ENCODE measurements at places on chromosomes 7 and 10. TPM values are rescaled to one million over a fixed set of nuclear protein-coding genes. Genes with fewer than 3 reads are reported as not detected.
A peak's percentile ranks its signal among the peaks of the same experiment; 100 is the strongest.

GRCh38 chr10:85679061-85679460 is 687.5 kb downstream of the GRID1 start:
- DNase-seq = no peak
- H3K27me3 ChIP-seq = peaks cover 9% of the 10 kb centered on the region
- no peaks in the 10 kb centered on the region for H3K4me1 ChIP-seq
- H3K4me3 ChIP-seq = no peak overlapping the region
- no peaks in the 10 kb centered on the region for H3K36me3 ChIP-seq

- H3K4me3 ChIP-seq = no peak overlapping the region
- H3K36me3 ChIP-seq = no peaks in the 10 kb centered on the region
- H3K27me3 ChIP-seq = peaks cover 32% of the 10 kb centered on the region
- peaks cover 6% of the 10 kb centered on the region for H3K4me1 ChIP-seq
These were observed 123.7 kb downstream of the TACC2 start for GRCh38 chr10:122112625-122113160.

- no peak overlapping the region for H3K4me3 ChIP-seq
- no peaks in the 10 kb centered on the region for H3K36me3 ChIP-seq
- peaks cover 6% of the 10 kb centered on the region for H3K27me3 ChIP-seq
- no peak overlapping the region for H3K27ac ChIP-seq
These were observed 19.4 kb upstream of the TNS3 start for GRCh38 chr7:47601119-47601880.

GRCh38 chr7:83643012-83643411 is 5.9 kb downstream of the SEMA3E start:
- no peak for DNase-seq
- H3K27ac ChIP-seq = no peak overlapping the region
- H3K36me3 ChIP-seq = no peaks in the 10 kb centered on the region
- H3K4me1 ChIP-seq = no peaks in the 10 kb centered on the region

DNA sequence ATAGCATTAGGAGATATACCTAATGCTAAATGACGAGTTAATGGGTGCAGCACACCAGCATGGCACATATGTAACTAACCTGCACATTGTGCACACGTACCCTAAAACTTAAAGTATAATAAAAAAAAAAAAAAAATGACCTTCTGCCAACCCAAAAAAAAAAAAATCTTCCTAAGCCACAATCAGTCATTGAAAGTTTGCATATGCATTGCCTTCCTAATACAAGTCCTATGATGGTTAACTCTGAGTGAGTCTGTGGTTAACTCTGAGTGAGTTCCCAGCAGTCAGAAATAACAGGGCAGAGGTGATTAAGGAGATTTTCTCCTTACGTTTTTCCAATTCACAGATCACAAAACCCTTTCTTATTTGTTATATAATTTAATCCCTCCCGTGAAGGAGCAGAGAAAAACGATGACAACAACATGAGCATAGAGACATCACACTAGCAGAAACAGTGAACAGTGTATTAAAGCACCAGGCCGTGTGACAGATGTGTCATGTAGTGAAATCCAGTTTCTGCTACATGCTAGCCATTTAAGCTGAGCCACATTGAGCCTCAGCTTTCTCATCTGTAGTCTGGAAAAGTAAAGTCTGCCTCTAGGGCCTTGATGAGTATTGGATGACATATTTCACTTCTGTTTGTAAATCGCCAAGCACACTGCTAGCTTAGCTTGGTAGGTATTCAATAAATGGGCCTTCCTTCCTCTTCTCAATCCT is 7.4 kb upstream of the RNF148 start:
- H3K27me3 ChIP-seq = no peaks in the 10 kb centered on the region
- H3K27ac ChIP-seq = no peak overlapping the region
- H3K36me3 ChIP-seq = no peaks in the 10 kb centered on the region
- H3K4me3 ChIP-seq = no peak overlapping the region

DNA sequence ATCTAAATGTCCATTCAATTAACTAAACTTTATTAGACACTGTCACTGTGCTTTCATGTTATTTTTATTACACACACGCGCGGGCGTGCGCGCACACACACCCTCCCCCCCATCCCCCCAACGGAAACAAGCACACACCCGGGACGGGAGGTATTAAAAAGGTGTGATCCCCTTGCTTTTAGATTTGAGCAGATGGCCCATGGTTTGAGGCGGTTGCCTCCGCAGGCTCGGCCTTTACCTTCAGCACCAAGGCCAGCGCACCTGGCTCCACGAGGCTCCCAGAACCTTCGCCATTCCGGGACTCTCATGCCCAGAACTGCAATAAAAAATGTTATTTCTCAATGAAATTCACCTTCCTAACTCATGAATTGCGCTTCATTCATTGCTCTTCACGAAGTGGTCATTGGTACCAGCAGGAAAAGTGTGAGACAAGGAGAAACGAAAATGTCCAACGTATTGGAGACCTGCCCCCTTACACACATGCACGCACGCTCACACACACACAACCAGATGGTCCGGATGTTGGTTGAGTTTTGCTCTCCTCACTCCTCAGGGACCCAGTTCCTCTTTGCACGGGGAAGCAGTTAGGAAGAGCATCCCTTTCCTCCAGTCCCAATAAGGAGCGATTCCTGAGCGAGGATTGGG is 20.8 kb upstream of the PTF1A start:
- no peaks in the 10 kb centered on the region for H3K36me3 ChIP-seq
- peak; percentile 23 for DNase-seq
- no peak overlapping the region for H3K27ac ChIP-seq
- no peak overlapping the region for H3K4me3 ChIP-seq

DNA sequence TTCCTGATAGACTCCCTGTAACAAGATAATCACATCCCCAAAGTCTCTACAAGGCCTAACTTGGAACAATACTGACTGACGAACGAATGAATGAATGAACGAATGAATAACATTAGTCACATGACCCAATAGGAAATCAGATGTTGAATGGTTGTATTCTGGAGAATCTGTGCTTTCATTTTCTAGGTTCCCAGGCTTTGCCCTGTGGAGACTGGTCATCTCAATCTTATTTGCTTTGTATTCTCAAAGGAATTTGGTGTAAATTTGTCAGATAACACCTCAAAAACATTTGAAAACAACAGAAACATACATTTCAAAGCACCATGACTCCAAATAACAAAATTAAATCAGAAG is 69.6 kb upstream of the COL1A2 start:
- no peaks in the 10 kb centered on the region for H3K4me1 ChIP-seq
- no peaks in the 10 kb centered on the region for H3K36me3 ChIP-seq
- H3K27me3 ChIP-seq = no peaks in the 10 kb centered on the region

The SRRM3 gene
- not detected for total RNA-seq

All from activated naive CD4-positive, alpha-beta T cell treated with anti-CD3 and anti-CD28 coated beads for 36 hours (primary cell).